ENCODE measurements at places on chromosomes 7 and 10. TPM values are rescaled to one million over a fixed set of nuclear protein-coding genes. Genes with fewer than 3 reads are reported as not detected.

Gene AFAP1L2
- total RNA-seq = 8.0 TPM

Gene NOLC1
- 141 TPM for total RNA-seq

Gene SEMA3D
- 0.49 TPM for total RNA-seq

Gene SPDYE16
- 0.05 TPM for total RNA-seq
